ENCODE measurements at places on chromosomes 6 and 20. TPM values are rescaled to one million over a fixed set of nuclear protein-coding genes. Genes with fewer than 3 reads are reported as not detected.

The TFAP2D gene
- total RNA-seq = not detected

The TTLL9 gene
- total RNA-seq = not detected

The SPTLC3 gene
- total RNA-seq = 3.6 TPM

The PABPC1L gene
- total RNA-seq = 13.5 TPM

The RIN2 gene
- total RNA-seq = 141 TPM

The DEFB124 gene
- total RNA-seq = not detected

The LHFPL5 gene
- total RNA-seq = not detected

Measured in hair follicle dermal papilla cell (primary cell).